ENCODE measurements at places on chromosomes 11 and 22. TPM values are rescaled to one million over a fixed set of nuclear protein-coding genes. Genes with fewer than 3 reads are reported as not detected.

Gene MS4A12
- not detected for total RNA-seq

Gene CRYBA4
- not detected for total RNA-seq

- DNase-seq, result no peak
These were observed 411.6 kb downstream of the TBC1D22A start for GRCh38 chr22:47174096-47174495.

GRCh38 chr11:6431861-6432260 is 8.9 kb downstream of the HPX start:
- no peak for DNase-seq

- DNase-seq, result no peak
These were observed 12.0 kb upstream of the UBQLNL start for GRCh38 chr11:5528495-5528894.

- no peak for DNase-seq
These were observed 3.9 kb upstream of the GNAZ start for GRCh38 chr22:23066200-23067022.

GRCh38 chr11:13160346-13160745 is 117.2 kb upstream of the BMAL1 start:
- no peak for DNase-seq

DNA sequence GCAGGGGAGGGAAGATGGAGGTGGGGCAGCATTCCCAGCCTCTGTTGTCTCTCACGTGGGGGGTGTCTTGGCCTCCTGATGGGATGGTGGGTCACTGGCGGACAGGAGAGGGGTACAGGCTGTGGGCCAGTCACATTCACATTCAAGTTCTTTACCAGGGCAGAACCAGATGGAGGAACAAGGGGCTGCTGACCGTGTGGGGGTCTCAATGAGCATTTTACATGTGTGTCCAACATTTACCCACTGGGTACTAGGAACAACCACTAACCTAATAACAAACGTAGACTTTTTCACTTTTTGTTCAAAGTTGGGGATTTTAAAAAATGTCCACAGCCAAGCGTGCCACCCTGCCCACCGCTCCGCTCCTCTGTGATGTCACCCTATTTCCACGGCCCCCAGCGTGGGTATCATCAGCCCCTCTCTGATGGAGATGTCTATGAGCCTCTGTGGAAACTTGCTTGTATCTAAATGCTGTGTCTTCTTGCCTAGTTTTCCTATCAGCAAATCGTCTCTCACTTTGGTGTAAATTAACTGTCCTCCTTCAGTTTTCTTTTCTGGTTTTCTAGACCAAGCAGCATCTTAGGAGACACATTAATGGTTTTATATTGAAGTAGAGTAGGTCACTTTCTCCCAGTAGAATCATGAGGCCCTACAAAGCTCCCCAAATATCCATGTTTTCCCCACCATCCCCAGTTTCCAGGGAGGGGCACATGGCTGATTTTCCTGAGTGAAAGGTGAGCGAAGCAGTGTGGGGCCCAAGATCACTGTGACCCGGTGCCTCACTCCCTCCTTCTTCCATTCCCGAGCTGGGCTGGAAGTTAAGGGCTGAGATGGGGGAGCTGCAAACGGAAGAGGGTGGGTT is 936.7 kb downstream of the BRD1 start:
- no peak for DNase-seq

DNA sequence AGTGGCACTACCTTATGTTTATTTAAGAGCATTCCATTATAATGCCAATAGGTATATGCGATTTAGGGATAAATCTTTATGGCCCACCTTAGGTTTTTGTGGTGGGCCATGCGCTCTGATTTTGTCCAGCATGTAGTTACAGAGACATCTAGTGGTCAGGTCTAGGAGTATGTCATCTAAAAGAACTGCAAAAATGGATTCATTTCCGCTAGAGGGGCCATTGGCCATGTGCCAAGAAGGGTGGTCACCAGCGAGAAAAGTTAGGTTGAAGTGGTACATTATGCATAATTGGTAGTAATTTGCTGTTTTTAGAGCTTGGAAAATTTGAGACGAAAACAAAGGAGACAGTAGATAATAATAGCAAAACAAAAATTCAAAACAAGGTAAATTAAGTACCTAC is 27.7 kb downstream of the LRRC4C start:
- no peak for DNase-seq

- DNase-seq, result no peak
These were observed 567.9 kb upstream of the ARHGAP42 start for GRCh38 chr11:100119176-100119575.

- peak; percentile 68 for DNase-seq
These were observed 59.4 kb upstream of the A4GALT start for GRCh38 chr22:42780070-42780540.

- DNase-seq, result no peak
These were observed 225.4 kb downstream of the NTM start for GRCh38 chr11:131595797-131596196.

Data from Calu3 (cell line).